Renal pelvis (tissue), 12 donors: ENCODE measurements at places on chromosomes 7 and 10.

GRCh38 chr10:17210361-17210760 lies 8.9 kb upstream of the TRDMT1 start:
- no peak for DNase-seq

DNA sequence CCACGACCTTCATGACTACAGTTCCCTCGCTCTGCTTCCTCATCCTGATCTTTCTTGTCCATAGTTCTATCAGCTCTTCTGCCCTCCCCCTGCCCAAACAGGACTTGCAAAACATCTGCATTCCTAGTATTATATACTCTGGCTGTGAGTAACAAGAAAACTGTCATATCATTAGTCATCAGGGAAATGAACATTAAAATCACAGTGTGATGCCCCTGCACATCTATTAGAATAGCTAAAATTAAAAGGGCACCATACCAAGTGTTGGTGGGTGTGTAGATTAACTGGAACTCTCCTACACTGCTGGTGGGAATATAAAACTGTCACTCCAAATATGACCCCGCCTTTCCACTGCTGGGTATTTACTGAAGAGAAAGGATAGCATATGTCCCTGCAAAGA lies 141.8 kb downstream of the C7orf25 start:
- DNase-seq = no peak

DNA sequence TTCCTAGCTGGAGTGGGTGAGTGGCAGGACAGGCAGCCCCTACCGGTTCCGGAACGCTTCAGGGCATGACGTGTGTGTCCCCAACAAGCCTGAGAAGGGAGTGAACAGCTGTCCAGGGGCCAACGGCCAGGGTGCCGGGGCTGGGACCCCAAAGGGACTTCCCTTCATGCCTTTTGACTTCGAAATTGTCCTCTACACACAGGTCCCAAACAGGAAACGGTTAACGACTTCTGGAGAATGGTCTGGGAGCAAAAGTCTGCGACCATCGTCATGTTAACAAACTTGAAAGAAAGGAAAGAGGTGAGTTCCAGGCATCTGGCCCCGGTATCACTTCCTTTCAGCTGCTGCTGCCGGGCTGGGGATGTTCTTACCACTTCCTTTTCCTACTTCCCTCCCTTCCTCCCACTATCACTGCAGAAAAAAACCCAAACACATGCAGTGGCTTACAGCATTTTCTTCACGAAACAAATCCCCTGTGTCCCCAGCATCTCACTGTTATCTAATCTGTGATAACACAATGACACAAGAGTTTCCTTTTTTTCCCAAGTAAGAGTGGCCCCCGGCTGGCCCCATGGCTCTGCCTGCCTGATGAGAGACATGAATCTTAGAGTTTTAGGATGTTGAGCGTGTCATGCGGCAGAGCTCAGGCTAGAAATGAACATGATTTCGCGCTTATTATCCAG lies 63.2 kb downstream of the MKI67 start:
- no peak for DNase-seq

GRCh38 chr7:43570688-43571365 lies 12.1 kb upstream of the STK17A start:
- no peak for DNase-seq

DNA sequence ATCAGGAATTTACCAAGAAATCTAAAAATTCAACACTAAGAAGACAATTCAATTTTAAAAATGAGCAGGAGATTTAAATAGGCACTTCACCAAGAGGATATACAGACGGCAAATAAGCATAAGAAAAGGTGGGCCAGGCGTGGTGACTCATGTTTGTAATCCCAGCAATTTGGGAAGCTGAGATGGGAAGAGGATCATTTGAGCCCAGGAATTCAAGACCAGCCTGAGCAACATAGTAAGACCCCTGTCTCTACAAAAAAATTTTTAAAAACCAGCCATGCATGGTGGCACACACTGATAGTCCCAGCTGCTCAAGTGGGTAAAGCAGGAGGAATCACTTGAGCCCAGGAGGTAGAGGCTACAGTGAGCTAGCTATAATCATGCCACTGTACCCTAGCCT lies 3.5 kb upstream of the AKR1D1 start:
- no peak for DNase-seq

DNA sequence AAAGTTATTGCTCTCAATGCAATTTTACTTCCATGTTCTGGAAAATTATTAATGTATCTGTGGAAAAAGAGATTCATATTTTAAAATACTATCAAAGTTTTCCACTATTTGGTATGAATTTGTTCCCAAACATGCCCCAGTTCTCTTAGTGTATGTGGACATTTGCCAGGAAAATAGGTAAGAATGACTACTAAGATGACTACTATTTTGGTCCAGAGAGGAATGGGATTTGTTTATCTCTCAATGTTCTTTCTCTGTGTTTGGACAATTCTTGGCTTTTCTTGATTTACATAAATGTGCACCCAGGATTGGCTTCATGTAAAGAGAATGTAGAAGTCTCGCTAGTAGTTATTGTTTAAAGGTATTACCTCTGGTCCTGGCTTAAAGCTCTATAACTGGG lies 60.3 kb upstream of the POT1 start:
- DNase-seq = no peak

DNA sequence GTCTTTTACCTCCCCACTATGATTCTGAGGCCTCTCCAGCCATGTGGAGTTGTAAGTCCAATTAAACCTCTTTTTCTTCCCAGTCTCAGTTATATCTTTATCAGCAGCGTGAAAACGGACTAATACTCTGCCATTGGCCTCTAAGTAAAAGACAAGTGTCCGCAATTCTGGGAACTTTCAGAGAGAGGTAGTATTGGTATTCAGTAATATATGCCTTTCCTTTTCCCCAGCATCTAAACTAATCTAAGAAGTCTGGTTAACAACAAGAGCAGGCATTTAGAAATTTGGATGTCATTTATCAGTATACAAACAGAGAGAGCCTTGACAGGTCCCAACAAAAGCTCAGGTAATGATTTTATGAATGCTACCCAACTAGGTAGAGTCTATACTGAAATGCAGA lies 95.2 kb downstream of the ATE1 start:
- DNase-seq = no peak
